ENCODE measurements at places on chromosomes 13 and 19.

- no peak overlapping the region for H3K27ac ChIP-seq
- H3K27me3 ChIP-seq: peaks cover 18% of the 10 kb centered on the region
- peak overlapping the region; percentile 84 for H3K4me3 ChIP-seq
- H3K36me3 ChIP-seq: no peaks in the 10 kb centered on the region
- H3K4me1 ChIP-seq: peaks cover 26% of the 10 kb centered on the region
These were observed 353 bp downstream of the RFX2 start for GRCh38 chr19:6109947-6110346.

- no peak for DNase-seq
- H3K27ac ChIP-seq: no peak overlapping the region
- no peaks in the 10 kb centered on the region for H3K27me3 ChIP-seq
These were observed 264.7 kb downstream of the DACH1 start for GRCh38 chr13:71602344-71602743.

DNA sequence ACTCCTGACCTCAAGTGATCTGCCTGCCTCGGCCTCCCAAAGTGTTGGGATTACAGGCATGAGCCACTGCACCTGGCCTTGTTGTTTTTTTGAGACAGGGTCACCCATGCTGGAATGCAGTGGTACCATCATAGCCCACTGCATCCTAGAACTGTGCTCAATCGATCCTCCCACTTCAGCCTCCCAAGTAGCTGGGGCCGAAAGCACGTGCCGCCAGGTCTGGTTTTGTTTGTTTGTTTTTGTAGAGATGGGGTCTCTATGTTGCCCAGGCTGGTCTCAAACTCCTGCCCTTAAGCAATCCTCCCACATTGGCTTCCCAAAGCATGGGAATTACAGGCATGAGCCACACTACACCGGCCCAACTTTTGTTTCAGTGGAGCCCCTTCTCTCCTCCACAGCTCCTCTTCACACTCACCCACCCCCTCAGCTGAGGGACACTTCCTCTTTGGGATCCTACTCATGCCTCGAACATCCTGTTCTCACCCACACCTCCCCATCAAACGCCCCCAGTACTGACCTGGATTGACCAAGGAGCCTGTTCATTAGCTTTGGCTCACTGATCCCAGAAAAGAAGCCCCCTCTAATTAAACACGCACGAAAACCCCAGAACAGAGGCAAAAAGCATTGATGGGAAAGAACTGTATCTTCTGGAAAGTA is 12.8 kb upstream of the CERS4 start:
- DNase-seq: no peak
- H3K27ac ChIP-seq: peak overlapping the region; percentile 69
- peak overlapping the region; percentile 40 for H3K4me3 ChIP-seq
- peaks cover 11% of the 10 kb centered on the region for H3K27me3 ChIP-seq

GRCh38 chr13:26820871-26821270 is 60.3 kb upstream of the GPR12 start:
- no peak overlapping the region for H3K4me3 ChIP-seq
- DNase-seq: no peak
- no peaks in the 10 kb centered on the region for H3K4me1 ChIP-seq
- no peaks in the 10 kb centered on the region for H3K27me3 ChIP-seq
- no peaks in the 10 kb centered on the region for H3K36me3 ChIP-seq
- no peak overlapping the region for H3K27ac ChIP-seq

DNA sequence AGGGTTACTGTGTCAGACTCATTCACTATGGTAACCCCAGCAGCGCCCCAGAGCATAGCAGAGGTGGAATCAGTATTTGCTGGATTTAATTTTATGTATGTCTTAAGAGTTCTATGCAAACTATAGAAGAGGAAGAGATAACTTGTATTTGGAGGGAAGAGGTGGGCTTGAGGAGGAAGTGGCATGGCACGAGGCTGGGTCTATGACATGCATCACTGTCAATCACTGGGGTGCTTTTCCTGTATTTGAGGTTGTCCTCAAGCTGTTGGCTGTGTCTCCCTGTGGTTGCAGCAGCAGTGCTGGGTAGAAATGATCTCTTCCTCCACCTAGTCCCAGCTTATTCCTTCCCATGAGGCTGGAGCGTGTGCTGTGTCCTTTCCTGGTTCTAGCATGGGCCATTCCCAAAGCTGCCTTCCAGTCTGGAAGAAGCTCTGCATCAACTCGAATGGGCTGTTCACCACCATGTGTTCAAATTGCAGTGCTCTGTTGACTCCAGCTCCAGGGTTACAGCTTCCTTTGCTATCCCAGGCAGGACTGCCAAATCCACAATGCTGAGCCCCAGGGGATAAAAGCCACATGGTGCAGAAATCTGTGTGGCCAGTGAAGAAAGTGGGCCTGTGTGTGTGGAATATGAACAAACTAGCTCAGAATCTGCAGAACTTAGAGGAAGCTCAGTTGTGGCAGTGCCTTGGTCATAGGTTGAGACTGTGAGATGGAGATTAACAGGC is 73.1 kb upstream of the MTIF3 start:
- peaks cover 3% of the 10 kb centered on the region for H3K4me1 ChIP-seq
- no peaks in the 10 kb centered on the region for H3K36me3 ChIP-seq
- no peak for DNase-seq
- H3K4me3 ChIP-seq: no peak overlapping the region
- no peak overlapping the region for H3K27ac ChIP-seq
- H3K27me3 ChIP-seq: peaks cover 23% of the 10 kb centered on the region

DNA sequence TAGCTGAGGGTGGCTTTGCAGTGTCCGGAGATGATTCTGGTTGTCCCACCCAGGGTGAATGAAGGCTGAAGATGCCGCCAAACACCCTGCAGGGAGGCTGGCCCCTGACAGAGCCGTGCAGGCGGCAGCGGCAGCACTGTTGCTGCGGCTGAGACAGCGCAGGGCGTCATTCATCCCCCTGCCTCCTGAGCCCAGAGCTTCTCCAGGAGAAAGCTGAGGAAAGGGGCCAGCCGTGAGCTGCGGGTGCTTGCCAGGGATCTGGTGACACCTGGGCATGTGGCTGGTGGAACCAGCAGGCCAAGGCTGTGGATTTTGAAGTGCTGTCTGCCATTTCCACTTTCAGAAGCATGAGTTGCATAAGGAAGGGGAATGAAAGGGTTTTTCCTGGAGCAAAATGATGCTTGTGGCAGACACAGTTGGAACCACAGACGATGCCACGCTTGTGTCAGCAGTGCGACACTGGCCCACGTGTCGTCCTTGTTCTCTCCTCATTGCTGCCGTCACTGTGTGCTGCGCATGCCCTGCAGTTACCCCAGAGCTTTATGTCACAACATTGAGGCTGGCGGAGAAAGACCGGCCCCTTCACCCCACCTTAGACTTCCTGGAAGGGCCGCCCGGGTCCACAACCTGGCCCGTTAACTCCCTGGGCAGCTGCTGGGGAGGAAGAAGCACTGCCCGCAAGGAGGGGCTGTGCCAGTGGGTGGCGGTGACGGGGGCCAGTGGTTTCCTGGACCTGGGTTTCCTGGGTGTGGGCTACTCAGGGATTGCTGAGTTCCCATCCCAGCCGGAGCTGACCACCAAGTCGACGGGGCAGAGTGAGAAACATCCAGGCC is 22.7 kb downstream of the TFDP1 start:
- H3K4me3 ChIP-seq: no peak overlapping the region
- H3K4me1 ChIP-seq: peaks cover 9% of the 10 kb centered on the region
- peaks cover 33% of the 10 kb centered on the region for H3K36me3 ChIP-seq

DNA sequence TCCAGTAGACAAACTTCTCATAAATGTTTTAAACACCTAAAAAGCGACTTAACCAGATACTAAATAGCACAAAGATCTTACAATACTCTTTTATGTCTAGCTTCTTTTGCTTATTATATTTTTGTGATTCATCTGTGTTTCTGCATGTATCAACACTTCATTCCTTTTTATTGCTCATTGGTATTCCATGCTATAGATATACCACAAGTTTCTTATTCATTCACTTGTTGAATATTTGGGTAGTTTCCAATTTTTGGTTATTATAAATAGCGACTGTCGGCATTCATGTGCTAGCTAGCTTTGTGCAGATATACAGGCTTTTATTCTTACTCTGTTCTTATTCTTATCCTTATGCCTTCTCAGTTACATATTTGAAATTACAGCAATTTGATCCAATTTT is 50.0 kb upstream of the RGCC start:
- peaks cover 11% of the 10 kb centered on the region for H3K27me3 ChIP-seq
- no peak overlapping the region for H3K27ac ChIP-seq
- DNase-seq: no peak
- H3K4me1 ChIP-seq: peaks cover 2% of the 10 kb centered on the region
- no peaks in the 10 kb centered on the region for H3K36me3 ChIP-seq
- no peak overlapping the region for H3K4me3 ChIP-seq

DNA sequence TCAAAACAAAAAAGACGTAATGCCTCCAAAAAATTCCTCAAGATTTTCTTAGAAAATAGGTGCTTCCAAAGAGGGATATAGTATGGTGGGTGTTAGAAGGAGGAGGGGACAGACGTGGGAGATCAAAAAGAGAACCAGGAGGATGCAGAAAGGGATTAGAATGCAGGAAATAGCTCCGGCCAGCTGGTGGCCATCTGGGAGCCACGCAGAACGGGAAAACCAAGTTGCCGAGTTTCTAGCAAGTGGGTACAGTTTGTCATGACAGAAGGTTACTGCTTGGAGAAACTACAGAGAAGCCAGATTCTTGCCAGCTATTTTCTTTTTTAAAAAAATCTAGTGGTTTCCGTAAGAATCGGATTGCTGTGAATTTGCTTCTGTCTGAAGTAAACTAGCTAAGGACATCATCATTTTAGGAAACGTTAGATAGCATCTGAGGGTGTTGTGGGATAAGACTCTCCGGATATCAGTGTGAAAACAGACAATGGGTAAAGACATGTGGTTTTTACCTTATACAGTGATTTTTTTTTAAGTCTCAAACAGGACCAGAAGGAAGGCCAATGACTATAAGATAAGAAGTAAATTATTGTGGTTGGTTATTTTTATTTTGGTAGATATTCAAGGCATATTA is 104.9 kb downstream of the HSPH1 start:
- no peaks in the 10 kb centered on the region for H3K36me3 ChIP-seq
- H3K27ac ChIP-seq: no peak overlapping the region
- no peak for DNase-seq
- H3K27me3 ChIP-seq: peaks cover 8% of the 10 kb centered on the region
- peaks cover 7% of the 10 kb centered on the region for H3K4me1 ChIP-seq
- no peak overlapping the region for H3K4me3 ChIP-seq

DNA sequence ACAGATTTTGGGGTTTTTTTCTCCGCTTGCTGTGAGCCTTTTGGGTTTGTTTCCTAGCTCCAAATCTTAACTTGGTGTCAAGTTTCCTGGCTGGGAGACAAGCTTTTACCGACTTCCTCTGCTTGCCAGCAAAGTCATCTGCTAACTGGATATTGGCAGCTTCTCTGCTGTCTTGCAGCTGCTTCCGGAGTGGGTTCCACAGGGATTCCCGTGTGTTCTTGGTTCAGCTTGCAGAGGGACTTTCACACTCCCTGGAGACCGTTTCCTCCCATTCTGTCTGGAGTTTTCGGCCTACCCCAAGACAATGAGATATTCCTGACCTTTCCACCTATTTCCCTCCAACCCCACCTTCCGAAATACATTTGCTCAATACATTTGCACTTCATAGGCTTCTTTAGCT is 2.2 kb upstream of the COLGALT1 start:
- peaks cover 12% of the 10 kb centered on the region for H3K4me1 ChIP-seq
- no peak for DNase-seq
- H3K36me3 ChIP-seq: peaks cover 5% of the 10 kb centered on the region
- H3K27ac ChIP-seq: no peak overlapping the region
- H3K27me3 ChIP-seq: no peaks in the 10 kb centered on the region
